T-helper 2 cell treated with Interferon-gamma antibody and Interleukin-4, amounts not matched to agents 5 μg/mL and 100 μg/mL, for 36 hours (primary cell): ENCODE measurements at places on chromosomes 11 and 22.

DNA sequence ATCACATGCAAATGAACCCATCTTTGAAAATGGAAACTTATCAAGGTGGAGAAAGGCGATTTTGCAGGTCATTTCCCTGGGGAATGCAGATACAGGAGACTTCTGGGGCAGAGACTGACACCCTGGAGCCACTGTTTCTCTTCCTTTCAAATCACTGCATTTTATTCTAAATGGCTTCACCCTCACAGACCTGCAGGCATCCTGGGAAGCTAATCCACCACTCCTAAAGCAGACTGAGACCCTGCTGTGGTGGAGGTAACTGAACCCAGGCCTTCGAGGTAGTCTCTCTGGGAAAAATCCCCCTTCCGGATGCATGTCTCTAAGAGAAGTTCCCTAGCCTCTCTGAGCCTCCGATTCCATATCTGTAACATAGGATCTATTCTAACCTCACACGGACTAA is 20.9 kb upstream of the CSNK2A3 start:
- no peak for DNase-seq

GRCh38 chr11:17405232-17406005 is 17.0 kb upstream of the KCNJ11 start:
- DNase-seq: no peak

DNA sequence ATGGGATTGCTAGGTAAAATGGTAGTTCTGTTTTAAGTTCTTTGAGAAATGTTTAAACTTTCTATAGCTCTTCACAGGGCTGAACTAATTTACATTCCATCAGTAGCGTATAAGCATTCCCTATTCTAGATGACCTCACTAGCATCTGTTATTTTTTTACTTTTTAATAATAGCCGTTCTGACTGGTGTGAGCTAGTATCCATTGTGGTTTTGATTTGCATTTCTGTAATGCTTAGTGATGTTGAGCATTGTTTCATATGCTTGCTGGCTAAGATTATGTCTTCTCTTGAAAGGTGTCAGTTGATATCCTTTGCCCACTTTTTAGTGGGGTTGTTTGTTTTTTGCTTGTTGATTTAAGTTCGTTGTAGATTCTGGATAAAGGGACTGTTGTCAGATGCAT is 35.9 kb downstream of the MMP27 start:
- no peak for DNase-seq

DNA sequence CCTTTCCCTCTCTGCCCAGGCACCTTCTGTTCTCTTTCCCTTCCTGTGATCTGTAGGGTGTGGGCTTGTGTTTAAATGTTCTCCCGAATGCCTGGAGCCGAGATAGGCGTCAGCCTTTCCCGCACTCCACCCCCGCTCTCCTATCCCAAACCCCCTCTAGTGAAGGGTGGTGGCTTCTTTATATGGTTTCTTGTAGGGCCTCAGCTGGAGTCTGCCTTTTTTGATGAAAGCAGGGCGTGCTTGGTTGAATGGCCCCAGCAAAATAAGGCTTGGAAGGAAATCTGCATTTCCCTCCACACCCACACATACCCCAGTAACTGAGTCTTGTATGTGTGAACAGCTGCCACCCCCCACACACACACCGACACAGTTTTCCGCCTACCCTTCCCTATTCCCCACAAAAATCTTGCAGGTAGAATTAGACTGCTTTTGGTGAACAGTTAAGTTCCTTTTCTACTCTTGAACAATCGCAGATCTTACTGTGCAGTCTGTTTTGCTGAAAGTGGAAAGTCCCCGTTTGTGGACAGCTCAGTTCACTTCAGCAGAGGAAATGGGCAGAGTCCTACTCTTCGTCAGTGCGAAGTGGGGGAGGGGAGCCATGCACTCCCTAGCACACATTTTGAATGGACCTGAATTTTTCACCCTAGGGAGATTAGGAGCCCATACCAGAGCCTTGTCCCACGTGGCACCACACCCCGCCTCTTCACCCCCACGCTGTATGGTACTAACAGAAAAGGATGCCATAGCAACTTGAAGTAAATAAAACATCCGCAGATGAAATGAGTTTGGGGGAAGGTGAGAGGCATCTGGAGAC is 25.5 kb upstream of the GRK2 start:
- DNase-seq: peak; percentile 81

DNA sequence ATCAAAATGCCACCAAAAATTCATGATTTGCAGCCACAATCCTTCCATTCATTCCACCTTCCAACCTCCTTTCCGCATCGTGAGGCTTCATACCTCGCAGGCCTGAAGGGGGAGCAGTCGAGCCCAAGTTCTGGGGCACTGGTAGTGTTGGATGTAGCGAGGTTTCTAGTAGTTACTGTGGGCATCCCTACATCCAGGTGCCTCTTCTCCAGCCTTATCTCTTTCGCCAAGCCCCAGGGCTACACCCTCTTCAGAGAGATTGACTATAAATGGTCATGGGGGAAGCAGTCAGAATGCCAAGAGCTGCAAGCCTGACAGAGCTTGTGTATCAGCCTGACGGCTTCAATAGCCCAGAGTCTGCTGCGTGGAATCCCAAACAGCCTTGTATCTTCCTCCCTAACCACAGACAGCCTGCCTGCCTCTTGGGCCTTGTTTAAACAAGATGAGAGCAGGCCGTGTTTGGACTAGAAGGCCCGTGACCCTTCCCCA is 28.9 kb downstream of the CLMP start:
- no peak for DNase-seq

DNA sequence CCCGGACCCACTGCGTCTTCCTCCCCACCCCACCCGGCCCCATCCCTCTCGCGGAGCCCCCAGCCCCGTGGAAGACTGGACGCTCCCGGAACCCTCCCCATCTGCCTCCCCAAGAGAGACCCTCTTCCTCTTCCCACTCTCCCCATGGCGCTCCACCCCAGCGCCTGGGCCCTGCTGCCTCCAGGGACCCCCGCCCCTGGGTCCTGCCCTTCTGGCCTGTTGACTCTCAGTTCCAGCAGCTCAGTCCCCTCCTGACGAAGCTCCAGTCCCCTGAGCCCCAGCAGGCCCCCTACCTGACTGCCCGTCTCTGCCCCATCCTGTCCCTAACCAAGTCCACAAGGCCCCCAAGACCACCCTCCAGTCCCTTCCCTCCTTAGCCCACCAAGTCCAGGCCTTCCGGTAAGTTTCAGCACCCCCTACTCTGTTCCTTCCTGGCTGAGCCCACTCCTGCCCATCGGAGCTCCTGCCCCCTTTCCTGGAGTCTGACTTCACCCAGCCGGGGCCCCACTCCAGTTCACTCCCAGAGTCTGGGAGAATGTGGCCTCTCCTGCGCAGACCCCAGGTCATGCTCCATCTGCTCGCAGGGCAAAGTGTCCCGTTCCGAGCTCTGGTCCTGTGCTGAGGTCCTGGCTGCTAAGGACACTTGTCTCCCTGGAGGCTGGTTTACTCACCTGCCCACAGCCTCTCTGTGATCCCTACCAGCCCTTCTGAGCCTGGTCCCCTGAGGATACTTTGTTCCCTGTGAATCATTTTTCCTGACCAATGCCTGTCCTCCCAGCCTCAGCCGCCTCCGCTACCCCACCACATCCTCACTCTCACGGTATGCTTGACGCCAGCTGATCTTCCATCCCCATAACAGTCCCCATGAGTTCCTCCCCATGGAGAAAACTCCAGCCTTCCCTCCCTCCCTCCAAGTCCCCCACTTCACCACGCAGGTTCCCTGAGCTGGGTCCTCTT is 722 bp downstream of the IFITM10 start:
- DNase-seq: no peak

DNA sequence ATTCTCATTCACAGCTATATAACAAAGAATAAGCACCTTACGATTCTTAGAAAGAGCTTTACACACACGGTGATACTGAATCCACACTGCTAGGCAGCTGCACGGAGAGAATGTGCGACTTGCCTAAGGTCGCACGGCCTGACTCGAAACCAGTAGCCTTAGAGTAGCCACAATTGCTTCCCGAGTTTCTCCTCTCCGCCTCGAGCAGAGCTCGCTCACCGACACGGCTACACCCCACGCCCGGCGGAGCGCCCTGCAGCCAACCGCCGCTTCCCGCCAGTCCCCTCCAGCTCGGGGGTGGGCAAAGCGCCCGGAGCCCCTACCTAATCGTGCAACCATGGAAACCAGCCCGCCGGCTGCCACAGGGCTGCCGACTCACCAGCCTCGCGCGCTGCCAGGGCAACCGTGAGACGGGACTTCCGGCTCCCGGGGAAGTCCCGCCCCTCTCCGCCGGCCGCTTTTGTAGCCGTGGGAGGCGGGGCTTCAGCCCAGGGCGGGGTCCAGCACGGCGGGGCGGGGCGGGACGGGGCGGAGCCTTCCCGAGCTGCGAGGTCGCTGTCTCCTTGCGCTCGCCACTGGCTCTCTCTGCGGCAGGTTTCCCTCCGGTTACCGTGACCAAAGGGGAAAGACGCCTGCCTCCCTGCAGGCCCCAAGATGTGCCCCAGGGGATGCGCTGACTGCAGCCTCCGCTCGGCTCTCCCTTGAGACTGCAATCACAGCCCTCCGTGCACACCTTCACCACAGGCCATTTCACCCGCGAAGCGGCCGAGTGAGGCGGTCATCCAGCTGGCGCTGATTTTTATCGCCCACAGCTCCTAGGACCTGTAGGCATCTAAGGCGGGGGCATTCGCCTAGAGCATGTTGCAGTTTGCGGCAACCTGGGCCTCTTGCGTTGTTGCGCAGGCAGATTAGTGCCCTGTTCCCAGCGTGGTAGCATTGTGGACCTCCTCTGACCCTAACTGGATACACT is 1.1 kb downstream of the BSCL2 start:
- DNase-seq: peak; percentile 91

DNA sequence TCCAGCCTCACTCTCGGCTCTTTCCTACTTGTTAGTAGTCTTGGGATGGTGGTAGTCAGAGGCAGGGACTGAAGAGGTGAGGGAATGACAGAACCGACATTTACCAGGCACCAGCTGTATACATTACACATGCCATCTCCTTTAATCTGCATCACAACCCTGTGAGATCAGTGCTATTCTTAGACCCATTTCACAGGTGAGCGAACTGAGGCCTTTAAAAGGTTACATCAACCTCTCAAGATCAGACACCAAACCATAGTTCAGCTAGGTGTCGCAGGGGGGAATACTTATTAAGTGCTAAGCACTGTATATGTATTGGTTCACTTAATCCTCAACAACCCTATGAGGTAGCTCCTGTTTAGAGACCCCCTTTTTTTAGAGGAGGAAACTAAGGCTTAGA is 5.6 kb downstream of the PLA2G3 start:
- no peak for DNase-seq

GRCh38 chr11:60242740-60243239 is at the start of gene MS4A4E:
Gene MS4A4E (minus strand): TSS chr11:60243137. CDS start chr11:60230055, 13,082 bp downstream.
- no peak for DNase-seq

DNA sequence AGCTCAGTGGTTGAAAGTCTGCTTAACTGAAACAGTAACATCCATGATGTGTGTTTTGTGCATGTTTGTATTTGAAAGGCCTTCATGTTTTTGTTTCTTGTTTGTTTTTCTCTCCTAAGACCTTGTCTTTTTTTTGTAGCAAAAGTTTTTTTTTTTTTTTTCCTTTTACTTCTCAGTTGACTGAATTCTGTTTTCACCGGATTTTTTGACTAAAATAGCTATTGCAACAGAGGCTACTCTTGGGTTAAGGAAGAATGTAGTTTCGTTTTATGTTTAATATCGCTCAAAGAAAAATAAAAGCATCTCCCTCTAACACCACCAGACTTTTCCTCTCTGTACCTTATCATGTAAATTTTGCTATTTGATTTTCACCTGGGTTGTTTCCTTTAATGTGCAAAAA is 15.1 kb downstream of the APOL6 start:
- DNase-seq: no peak

- peak; percentile 56 for DNase-seq
These were observed 91.6 kb downstream of the STIM1 start for GRCh38 chr11:3947061-3947460.

DNA sequence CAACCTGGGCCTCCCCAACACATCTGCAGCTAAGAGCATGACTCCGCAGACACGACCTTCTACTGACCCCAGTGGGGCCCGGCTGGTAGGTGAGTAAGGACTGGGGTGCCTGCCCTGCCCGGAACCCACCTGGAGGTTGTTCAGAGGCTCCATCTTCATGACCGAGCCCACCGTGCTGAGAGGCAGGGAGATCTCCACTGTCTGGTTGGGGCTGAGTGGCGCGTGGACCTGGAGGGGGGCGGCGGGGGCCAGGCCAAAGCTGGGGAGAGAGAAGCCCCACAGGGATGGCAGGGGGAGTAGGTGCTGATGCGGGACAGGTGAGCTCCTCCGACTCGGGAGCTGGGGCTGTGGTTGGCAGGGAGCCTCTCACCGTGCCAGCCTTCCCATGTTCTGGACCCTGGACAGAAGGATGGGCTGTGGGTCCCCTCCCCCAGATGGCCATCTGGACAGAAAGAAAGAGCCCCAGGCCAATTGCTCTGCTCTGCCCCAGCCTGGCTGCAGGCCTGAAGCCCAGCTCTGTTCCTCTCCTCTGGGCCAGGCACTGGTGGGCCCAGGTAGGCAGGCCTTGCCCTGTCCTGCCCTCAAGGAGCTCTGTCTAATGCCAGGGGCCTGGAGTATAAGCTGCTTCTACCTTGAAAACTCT is 16.3 kb upstream of the RASL10A start:
- DNase-seq: no peak

DNA sequence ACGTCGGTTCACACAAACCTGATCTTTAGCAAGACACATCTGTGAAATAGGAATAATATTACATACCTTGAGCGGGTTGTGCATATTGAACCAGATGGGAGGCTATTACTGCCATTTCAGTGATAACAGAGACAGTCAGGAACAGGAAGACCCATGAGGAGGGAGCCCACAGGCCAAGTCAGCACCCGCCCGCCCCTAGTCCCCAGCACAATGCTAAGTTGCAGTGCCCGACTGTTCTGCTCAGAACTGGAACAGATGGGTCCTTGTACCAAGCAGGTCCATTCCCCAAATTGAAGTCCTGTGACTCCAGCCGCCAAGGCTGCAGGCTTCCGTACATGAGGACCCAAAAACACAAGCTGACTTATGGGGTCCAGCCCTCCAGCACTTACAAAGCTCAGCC is 9.3 kb downstream of the CXCR5 start:
- no peak for DNase-seq

DNA sequence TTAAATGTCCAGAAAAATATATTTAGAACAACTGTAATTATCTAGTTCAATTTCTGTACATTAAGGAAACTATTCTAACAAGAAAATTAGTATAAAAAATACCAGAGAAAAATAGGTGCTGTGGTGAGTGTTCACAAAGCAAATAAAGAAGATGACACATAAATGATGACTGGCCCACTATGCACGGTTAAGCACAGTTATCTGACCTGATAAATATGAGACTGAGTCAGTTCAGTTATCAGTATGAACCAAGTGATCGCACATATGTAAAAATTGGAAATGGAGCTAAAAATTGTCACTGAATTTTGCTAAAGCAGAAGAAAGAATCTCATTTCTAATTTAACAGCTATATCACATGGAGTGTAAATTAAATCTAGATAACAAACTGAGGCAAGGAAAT is 18.8 kb upstream of the MAML2 start:
- DNase-seq: no peak

GRCh38 chr11:130516554-130517505 is 68.4 kb downstream of the ADAMTS15 start:
- no peak for DNase-seq

DNA sequence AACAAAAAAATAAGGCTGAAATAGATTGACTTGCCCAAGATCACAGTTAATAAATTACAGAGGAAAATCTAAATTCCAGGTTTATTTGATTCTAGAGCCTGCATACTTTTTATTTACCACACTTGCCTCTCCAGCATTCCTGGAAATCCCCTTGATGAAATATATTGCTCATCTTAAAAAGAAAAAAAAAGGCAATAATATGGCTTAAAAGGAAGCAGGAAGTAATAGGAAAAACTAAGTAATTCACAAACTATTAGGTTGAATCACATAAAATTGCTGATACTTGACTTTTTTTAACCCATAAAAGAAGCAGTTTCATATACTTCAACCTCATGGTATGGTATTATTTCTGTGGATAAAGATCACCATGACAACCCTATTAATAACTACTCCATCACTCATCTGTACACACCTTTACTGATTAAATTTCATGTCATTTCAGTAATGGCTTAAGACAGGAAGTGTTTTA is 52.9 kb downstream of the COPB1 start:
- DNase-seq: no peak
